ENCODE measurements at places on chromosomes 7 and 10. TPM values are rescaled to one million over a fixed set of nuclear protein-coding genes. Genes with fewer than 3 reads are reported as not detected.

LIPK gene
- 0.27 TPM for polyA plus RNA-seq

PSD gene
- 7.7 TPM for polyA plus RNA-seq

FAM107B gene
- 31.8 TPM for polyA plus RNA-seq

MRC1 gene
- polyA plus RNA-seq, result 16.1 TPM

SKIDA1 gene
- polyA plus RNA-seq, result 2.6 TPM

RET gene
- 0.95 TPM for polyA plus RNA-seq

GNG11 gene
- 28.6 TPM for polyA plus RNA-seq

GRCh38 chr10:8221451-8221850 is 167.0 kb downstream of the GATA3 start:
- peak; percentile 73 for DNase-seq

DNA sequence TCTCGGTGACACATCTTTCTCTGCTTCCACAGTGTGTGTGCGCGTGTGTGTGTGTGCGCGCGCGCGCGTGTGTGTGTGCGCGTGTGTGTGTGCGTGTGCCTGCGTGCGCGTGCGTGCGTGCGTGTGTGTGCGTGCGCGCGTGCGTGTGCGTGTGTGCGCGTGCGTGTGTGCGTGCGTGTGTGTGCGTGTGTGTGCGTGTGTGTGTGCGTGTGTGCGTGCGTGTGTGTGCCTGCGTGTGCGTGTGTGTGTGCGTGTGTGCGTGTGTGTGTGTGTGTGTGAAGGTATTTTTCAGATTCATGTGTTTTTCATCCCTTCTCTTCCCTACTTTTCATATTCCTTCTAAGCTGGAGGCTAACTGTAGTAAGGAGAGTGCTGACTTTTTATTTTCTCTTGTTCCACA is 148.4 kb downstream of the CREB5 start:
- no peak for DNase-seq

GRCh38 chr7:43318188-43318770 is 205.8 kb downstream of the HECW1 start:
- DNase-seq, result no peak

GRCh38 chr10:80596391-80597257 is 58.9 kb downstream of the SH2D4B start:
- no peak for DNase-seq

GRCh38 chr7:96097835-96098234 is 224.1 kb downstream of the SLC25A13 start:
- no peak for DNase-seq

DNA sequence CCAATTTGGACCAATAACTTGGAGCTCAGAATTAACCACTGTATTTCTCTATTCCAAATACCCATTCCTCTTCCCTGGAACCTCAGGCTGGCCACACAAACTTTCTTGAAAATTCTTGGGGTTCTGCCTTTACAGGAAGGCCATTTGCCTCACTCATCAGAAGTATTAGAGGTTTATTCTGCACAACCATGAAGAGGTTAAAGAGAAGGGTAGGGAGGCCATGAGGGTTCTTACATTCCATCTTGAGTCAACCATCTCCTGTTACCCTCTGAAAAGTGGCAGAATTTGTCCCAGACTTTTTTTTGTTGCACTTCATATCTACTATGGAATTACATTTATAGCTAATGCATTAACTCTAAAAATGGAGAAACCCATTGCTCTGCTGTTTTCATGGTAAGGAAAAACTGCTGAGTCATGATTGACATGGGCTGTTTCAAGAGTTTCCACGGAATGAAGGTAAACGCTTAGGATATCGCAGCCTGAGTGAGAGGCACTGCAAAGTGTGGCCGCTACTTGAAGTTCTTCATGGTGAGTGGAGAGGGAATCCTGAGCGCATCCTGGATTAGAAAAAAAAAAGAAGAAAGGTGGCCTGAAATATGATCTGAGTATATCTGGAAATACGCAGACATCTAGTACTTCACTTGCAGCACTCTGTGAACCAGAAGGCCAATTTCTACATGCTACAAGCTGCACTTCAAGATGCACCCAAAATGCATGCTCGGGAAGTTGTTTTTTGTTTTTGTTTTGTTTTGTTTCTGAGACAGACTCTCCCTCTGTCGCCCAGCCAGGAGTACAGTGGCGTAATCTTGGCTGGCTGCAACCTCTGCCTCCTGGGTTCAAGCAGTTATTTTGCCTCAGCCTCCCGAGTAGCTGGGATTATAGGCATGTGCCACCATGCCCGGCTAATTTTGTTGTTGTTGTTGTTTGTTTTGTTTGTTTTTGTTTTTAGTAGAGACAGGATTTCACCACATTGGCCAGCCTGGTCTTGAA is 83.7 kb downstream of the KIAA1217 start:
- DNase-seq, result peak; percentile 15

- no peak for DNase-seq
Measured at GRCh38 chr10:61617586-61617985, 45.1 kb upstream of the CABCOCO1 start.

DNA sequence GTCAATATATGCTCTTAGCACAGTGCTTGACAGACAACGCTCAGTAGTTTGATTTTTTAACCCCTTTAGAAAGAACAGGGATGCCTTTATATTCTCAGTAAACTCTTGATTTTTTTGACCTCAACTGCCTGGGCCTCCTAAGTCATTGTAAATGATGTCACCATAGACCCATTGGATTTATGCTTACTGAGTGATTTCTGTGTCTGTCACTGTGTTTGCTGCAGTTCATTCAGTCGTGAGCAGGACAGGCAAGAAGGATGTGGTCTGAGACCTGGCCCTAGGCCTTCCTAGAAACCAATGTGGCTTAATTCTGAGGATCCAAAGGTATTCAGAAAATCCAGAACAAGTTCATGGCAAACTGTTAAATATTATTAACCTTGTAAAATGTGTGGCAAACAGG is 868.1 kb downstream of the XPNPEP1 start:
- DNase-seq, result no peak

DNA sequence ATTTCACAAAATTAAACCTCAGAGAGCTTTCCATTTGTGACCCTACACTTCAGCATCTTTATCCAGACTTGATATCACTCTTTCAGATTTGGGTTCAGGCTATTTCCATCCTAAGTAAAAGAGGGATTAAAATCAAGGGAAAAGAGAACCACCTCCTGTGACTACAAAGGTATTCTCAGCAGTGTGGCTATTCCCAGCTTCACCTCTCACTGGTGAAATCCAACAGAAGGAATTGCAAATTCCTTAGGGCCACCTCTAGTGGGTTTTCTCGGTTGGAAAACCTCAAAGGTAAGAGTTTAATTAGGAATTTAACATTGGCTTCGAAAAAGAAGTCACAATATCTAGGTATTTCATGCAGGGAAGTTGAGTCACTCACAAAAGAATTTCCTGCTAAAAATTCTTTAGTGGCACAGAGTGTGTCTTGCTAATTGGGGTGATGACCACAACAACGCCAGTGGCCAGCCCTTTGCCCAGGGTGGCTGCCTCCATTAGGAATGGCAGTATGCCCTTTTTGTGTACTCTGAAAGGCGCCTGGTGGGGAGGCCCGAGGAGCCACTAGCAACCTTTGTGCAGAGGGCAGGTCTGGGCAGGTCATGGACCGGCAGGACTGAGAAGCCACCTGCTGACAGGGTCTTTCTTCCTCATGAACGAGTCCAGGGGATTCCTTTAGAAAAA is 52.2 kb downstream of the SEM1 start:
- no peak for DNase-seq

DNA sequence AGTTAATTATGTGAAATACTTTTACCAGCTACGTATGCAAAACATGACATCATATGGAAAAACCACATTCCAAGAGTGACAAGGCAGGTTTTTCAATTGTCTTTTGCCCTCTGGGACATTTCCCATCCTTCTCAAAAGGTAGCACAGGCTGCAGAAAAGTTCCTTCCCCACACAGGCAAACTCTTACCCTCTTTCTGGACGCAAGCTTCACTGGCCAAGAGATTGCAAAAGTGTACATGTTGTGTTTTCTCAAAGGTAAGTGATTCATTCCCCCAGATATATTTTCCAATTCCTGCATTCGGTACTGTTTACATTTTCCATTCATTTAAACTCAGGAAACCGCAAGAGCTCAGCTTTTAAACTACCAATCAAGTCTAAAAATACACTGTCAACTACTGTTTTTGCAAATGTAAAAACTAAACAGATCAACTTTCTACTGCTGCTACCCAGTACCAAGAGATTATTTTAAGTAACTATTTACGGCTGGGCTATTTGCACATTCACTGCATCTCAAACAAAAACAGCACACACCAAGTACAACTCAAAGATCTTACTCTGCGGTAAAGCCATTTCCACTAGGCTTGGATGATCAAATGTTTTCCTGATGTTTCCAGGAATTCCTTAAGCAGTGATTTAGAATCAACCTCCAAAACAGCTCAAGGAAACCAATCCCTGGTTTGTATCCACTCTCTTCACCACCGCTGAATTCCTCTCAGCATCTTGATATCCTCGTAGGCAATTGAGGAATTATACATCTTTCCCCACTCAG is 233.6 kb upstream of the CCDC6 start:
- DNase-seq, result peak; percentile 60

GRCh38 chr10:52486840-52487611 is 172.9 kb downstream of the DKK1 start:
- peak; percentile 14 for DNase-seq

GRCh38 chr7:156919132-156919713 is 26.2 kb upstream of the LMBR1 start:
- no peak for DNase-seq

- DNase-seq, result peak; percentile 78
Measured at GRCh38 chr7:67343572-67343971, 346.9 kb downstream of the TYW1 start.

GRCh38 chr10:59865101-59865500 is 41.3 kb downstream of the CCDC6 start:
- no peak for DNase-seq

- peak; percentile 79 for DNase-seq
Measured at GRCh38 chr7:106031300-106032035, 68.4 kb downstream of the CDHR3 start.
